ENCODE measurements at places on chromosomes 2 and 18. TPM values are rescaled to one million over a fixed set of nuclear protein-coding genes. Genes with fewer than 3 reads are reported as not detected.

The G6PC2 gene
- polyA plus RNA-seq: 0.08 TPM

The VIL1 gene
- polyA plus RNA-seq: 18.8 TPM

The TMEM17 gene
- polyA plus RNA-seq: 5.9 TPM

The COL3A1 gene
- 1,115 TPM for polyA plus RNA-seq

The PID1 gene
- polyA plus RNA-seq: 7.4 TPM

The ITPRIPL1 gene
- polyA plus RNA-seq: 4.6 TPM

The CDH20 gene
- 3.3 TPM for polyA plus RNA-seq

The ELMOD3 gene
- 28.6 TPM for polyA plus RNA-seq

The INO80B gene
- polyA plus RNA-seq: 14.6 TPM

The PTPRN gene
- polyA plus RNA-seq: not detected

The ANKRD30BL gene
- 0.25 TPM for polyA plus RNA-seq

The DNAJC5G gene
- polyA plus RNA-seq: 0.76 TPM

The WNT10A gene
- polyA plus RNA-seq: 1.1 TPM

The VAMP5 gene
- 47.0 TPM for polyA plus RNA-seq

The TMEM169 gene
- polyA plus RNA-seq: 15.8 TPM

The TCF7L1 gene
- polyA plus RNA-seq: 42.9 TPM

The DSC1 gene
- 2.0 TPM for polyA plus RNA-seq

The SLC9A2 gene
- polyA plus RNA-seq: 7.4 TPM

The TDRD15 gene
- 0.06 TPM for polyA plus RNA-seq

The DNAH7 gene
- polyA plus RNA-seq: 8.2 TPM

The FAM161A gene
- 15.9 TPM for polyA plus RNA-seq

The MPHOSPH10 gene
- 53.2 TPM for polyA plus RNA-seq

The SLC4A5 gene
- polyA plus RNA-seq: 1.4 TPM

The RAPGEF4 gene
- 11.2 TPM for polyA plus RNA-seq

The POTEJ gene
- 0.14 TPM for polyA plus RNA-seq

The DOK6 gene
- 20.2 TPM for polyA plus RNA-seq

The DLGAP1 gene
- 4.3 TPM for polyA plus RNA-seq

The FBLN7 gene
- 12.5 TPM for polyA plus RNA-seq

The SCYGR1 gene
- not detected for polyA plus RNA-seq

The ABCB11 gene
- polyA plus RNA-seq: 0.13 TPM

The KCNG2 gene
- 0.17 TPM for polyA plus RNA-seq

The UXS1 gene
- 75.0 TPM for polyA plus RNA-seq

The MATN3 gene
- 3.1 TPM for polyA plus RNA-seq

The CHRND gene
- 0.74 TPM for polyA plus RNA-seq

The SCYGR4 gene
- polyA plus RNA-seq: 0.10 TPM

The STAT4 gene
- 8.3 TPM for polyA plus RNA-seq

The VWA3B gene
- 0.72 TPM for polyA plus RNA-seq

The ABHD1 gene
- polyA plus RNA-seq: 1.4 TPM

The TEKT4 gene
- 0.32 TPM for polyA plus RNA-seq

The PRKAG3 gene
- 0.07 TPM for polyA plus RNA-seq

The LOXHD1 gene
- polyA plus RNA-seq: 0.72 TPM

The TRIM43 gene
- polyA plus RNA-seq: 0.60 TPM

The REG3G gene
- not detected for polyA plus RNA-seq

The RAB31 gene
- 32.3 TPM for polyA plus RNA-seq

The UGT1A4 gene
- polyA plus RNA-seq: not detected

The ARHGAP15 gene
- 5.1 TPM for polyA plus RNA-seq

The SRBD1 gene
- polyA plus RNA-seq: 25.3 TPM

The RAB27B gene
- polyA plus RNA-seq: 3.8 TPM

The CCDC74B gene
- 8.6 TPM for polyA plus RNA-seq
